ENCODE measurements at places on chromosomes 6 and 20.

DNA sequence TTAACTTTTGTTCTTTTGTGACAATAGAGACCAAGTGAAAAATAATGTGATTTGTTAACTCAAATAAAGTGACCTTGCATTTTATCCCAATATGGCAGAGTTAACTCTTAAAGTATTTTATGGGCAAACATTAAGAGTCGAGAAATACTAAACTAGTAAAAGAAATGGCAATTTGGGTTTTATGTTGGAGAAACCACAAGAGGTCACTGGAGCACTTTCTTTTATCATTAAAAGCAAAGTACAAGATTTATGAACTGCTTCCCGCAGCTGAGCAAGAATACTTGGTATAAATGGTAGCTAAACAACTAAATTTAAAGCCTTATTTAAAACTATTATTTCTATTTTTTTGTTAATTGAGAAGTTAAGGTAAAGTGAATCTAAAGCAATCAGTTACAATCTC lies 33.5 kb upstream of the MCM9 start:
- DNase-seq: peak; percentile 37

DNA sequence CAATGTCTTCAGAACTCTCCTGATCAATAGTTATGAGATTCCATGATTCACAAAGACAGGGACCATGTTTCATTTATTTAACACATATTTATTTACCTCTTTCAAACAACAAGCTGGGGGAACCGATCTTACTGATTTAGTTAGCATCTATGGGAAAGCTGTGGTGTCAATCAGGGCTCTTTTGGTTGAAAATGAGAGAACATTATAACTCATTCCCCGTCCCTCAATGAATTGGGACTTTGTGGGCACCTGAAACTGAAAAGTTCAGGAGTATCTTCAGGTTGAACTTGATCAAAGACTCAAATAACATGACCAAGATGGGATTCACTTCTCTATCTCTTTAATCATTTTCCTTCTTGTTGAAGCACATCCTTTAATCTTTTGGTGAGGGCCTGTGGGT lies 67.4 kb downstream of the CHMP4B start:
- DNase-seq: no peak

GRCh38 chr6:23415819-23416427 lies 710.1 kb upstream of the NRSN1 start:
- DNase-seq: no peak

DNA sequence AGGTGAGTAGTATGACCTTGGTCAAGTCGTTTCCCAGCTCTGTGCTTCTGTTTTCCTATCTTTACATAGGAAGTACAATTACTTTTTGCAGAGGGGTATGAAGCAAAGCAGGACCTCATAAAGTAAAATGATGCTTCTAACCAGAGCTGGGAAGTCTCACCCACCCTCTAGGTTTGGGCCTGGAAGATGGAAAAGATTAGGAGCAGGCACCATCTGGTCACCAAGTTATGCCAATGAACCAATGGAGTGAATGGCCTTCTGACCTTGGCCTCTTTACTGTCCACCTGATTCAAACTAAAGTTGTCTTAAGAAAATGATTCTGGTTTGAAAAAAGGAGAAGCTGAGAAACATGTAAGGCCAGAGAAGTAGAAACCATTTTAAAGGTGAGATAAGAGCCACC lies 68.9 kb upstream of the CTNNBL1 start:
- no peak for DNase-seq

DNA sequence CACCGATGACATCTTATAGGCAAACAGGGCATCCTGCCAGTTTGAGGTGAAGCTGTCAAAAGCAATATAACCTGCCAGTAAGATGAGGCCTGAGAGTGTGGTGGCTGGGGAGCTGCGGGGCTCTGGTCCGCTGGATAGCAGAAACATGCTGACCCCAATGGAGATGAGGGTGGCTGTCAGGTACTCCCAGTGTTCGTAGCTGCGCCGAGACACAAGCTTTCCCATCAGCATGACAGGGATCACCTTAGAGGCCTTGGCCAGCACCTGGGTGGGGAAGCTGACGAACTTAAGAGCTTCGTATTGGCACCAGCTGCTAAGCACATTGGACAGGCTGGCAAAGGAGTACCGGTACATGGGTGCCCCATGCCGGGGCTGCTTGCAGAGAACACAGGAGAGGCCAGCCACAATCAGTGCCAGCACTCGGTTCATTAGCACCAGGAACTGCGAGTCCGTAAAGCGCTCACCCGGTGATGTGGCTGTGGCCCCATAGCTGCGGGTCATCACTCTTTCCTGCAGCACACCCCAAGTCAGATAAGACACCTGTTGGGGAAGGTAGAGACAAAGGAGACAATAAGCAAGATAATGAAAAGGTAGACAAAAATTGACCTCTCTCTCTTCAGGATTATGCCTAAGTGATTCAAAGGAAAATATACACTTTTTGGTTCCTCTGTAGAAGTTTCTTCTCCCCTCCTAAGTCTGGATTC lies 2.1 kb downstream of the SLC35B2 start:
- DNase-seq: peak; percentile 34

GRCh38 chr6:43368259-43369160 lies 937 bp downstream of the ZNF318 start:
- DNase-seq: peak; percentile 39

DNA sequence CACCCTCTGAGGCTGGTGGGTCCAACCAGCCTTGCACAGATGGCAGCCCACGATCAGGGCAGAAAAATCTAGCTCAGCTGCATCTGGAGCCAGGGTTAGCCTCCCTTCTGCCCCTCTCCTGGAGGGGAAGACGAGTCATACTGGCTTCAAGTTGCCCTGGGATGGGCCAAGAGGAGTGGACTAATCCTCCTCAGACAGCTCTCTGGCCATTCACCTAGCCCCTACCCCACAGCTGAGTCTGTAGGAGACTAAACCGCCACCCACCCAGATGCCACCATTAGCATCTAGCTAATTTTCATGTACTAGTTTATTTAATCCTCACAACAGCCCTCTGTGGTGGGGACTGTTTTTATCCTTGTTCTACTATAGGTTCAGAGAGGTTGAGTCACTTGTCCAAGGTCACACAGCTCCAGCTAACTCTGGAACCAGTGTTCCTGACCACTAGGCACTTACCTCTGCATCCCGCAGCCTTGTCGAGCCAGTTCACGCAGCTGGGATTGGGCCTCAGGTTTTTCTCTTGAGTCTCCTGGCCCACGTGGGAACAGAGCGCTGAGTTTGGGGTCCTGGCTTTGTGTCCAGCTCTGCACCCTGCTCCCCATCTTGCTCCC lies 48.5 kb upstream of the CCDC167 start:
- DNase-seq: no peak

DNA sequence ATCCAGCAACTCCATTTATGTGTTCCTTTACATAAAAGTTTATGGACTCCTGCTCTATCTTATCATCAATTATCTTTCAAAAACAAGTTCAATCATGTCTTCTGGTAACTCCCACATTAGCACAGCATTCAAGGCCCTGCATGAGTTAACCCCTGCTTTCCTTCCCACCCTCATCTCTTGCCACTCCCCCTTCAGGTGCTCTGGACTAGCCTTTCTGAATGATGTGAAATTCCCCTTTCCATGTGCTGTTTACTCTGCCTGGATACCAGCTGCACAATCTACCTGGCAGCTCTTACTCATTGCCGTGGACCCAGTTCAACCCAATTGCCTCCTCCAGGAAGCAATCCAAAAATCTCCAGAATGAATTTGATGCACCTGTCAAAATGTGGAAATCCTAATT lies 11.9 kb downstream of the ADGRF4 start:
- no peak for DNase-seq

DNA sequence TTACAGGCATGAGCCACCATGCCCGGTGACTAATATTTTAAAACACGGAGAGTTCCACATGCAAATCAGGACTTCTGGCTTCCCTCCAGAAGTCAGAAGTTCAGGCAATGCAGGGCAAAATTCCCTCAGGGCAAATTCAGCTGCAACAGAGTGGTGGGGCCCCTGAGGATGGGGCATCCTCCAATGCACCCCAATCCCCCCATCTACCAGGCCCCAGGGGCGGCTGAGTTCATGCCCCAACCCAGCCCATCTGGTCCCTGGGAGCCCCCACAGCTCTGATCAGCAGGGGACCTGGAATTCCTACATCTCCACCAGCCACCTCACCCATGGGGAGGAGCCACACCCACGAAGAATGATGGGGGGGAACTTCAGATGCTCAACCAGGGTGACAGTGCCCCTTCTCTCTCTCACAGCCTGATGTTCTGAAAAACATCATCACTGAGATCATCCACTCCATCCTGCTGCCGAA lies 22.6 kb downstream of the BPIFB1 start:
- no peak for DNase-seq

- DNase-seq: peak; percentile 34
Observed at GRCh38 chr6:128882991-128883611, at the start of gene LAMA2. Gene LAMA2 (plus strand): TSS chr6:128883138. CDS start chr6:128883246, 108 bp downstream.

- no peak for DNase-seq
Observed at GRCh38 chr6:166005401-166005943, 162.2 kb downstream of the TBXT start.

- no peak for DNase-seq
Observed at GRCh38 chr6:100475554-100476320, 11.0 kb upstream of the SIM1 start.
